Stimulated activated CD4-positive, alpha-beta T cell treated with anti-CD3 and anti-CD28 coated beads, TNF-alpha, amount 100 ng/mL, for 48 hours (primary cell): ENCODE measurements at places on chromosomes 2 and 18.

DNA sequence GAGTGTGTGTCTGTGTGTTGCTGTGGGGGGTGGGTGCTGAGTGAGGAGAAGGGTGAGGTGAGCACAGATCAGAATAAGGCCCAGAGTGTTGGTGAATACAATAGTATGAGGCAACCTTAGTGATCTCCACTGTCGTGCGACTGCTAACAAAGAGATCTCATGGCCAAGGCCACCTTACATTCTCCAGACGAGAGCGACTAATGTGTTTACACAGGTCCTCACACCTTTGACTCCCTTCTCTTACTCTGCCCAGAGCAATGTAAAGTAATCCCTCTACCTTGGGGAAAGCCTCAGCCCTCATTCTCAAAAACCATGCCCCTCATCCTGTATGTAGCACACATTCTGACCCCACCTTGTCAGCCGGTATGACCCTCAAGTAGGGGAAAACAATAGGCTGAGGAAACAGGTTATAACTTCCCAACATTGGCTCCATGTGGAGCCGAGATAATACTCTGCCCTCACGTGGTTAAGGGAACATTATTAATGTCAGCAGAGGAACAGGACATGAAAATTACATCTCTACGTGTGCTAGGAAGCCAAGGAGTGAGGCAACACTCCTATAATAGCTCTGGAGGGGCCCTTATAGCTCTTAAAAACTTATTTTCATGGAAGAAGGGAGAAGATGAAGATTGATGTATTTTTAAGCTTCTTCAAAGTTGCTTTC is 323.0 kb upstream of the NT5C1B start:
- no peak for DNase-seq

DNA sequence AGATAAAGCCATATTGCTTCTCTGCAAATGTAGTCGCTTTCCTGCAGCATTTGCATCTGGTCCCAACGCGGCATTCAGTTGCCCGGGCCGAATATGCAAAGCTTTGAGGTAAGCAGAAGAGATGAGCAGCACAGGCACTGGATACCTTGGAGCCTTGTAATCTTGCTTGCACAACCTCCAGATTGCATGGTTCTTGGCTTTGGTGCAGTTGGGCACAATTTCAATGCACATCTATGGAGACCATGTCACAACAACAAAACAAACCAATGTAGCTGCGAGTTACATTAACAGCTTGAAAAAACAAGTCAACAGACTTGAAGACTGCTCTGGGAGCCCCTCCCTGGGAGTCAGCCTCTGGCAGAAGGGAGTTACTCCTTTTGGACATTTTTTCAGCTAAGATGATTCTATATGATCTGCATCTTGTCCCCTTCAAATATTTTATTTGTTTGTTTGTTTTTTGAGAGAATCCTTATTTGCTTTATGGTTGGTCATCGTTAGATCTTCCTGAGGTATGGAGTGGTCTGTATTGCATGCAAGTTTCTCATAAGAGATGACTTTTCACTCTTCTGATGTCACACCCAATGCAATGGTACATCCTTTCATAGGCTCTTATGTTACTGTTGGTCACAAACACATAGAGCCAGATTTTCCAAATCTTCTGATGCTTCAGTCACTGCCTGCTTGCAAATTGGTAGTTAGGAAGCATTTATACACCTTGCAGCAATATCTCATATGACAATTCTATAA is 113.5 kb downstream of the EFEMP1 start:
- DNase-seq = no peak

DNA sequence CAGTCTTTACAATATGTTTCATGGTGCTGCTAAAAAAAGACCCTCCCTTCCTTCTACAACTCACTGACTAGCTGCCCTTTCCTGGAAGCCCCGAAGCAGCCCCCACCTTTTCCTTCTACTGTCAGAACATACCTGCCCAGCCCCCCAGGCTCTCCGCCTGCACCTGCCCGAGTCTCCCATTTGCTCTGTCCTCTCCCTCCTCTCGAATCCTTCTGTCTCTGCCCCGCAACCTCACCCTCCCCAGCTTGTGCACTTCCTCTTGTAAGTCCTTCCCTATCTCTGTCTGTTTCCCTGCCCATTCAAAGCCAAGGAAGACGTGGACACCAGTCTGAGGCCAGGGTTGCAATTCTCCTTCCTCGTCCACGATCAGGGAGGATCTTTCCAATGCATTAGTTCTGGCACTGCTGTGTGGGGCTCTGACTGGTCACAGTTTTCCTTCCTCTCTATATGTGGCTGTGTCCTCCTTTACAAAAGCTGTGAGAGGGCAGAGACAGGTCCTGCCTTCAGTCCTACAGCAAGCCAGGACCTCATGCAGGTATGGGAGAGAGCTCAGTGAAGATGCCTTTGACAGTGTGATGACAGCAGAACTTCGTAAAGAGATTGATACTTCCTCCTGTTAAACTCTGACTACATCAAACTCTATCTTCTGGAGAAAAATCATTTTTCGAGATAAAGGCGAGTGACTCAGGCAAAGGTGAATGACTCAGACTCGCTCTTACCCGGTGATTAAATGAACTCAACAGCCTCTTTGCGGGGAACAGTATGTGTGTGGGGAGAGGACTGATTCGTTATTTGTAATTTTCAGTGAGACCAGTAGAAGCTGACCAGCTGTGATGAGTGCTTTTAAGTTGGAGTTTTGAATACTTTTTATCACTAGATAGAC is 14.2 kb downstream of the TNFRSF11A start:
- DNase-seq = no peak

DNA sequence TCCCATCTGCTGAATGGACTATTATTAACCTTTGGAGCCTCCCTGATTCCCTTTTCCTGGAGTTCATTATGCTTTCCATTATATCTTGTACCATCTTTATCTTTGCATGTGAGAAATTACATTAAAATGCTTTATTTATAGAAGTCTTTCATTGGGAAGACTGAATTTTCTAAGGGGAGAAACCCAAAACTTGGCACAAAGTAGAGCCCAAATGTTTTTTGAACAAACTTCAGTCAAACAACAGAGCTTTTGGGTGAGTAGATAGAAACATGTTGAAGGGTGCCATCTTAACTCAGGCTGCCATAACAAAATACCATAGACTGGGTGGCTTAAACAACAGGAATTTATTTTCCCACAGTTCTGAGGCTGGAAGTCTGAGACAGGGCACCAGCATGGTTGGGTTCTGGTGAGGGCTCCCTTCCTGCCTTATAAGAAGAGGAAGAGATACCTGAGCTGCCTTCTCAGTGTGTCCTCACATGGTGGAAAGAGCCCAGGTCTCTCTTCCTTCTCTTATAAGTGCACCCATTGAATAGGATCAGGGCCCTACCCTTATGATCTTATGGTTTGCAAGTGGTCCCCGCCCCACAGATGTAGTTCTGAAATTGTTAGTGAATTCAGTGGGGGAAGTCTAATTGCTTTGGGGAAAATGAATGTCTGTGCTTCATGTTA is 19.2 kb downstream of the RALB start:
- no peak for DNase-seq

DNA sequence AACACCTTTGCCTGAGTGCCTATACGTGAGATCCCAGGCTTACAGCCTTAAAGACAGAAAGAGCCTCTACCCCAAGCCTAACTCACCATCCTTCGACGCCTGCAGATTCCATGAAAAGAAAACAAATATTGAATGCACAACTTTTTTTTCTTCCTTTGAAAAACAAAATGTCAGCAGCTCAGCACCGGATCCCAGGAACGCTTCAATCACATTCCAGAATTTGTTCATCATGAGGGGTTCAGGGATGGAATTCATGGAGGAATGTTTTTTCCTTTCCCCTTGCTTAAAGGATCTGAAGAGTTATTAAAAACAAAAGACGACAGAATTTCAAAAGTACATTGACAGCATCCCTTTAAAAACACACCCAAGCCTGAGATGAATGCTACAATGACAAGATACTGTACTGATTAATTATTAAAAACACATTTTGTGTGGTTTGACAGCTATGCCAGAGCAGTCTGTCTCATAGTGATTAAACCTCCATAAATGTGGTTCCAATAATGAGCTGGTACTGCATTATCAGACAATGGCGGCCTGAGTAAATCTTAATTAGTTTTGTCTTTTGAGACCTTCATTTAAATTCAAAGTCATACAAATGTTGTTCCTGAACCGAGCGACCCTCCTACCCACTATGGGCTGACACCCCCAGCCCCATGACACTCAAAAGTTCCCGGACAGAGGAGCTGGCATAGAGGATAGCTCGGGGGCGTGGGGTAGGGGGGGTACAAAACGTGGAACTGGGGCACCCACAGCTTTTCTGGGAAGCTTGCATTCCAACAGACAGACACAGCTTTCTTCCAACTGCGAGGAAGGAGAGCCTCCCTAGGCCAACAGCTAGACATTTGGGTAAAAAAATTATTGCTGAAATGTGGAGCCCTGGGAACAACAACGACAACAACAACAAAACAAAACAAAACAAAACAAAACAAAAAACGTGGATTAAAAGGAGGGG is 227.5 kb downstream of the TTC32 start:
- DNase-seq = no peak

DNA sequence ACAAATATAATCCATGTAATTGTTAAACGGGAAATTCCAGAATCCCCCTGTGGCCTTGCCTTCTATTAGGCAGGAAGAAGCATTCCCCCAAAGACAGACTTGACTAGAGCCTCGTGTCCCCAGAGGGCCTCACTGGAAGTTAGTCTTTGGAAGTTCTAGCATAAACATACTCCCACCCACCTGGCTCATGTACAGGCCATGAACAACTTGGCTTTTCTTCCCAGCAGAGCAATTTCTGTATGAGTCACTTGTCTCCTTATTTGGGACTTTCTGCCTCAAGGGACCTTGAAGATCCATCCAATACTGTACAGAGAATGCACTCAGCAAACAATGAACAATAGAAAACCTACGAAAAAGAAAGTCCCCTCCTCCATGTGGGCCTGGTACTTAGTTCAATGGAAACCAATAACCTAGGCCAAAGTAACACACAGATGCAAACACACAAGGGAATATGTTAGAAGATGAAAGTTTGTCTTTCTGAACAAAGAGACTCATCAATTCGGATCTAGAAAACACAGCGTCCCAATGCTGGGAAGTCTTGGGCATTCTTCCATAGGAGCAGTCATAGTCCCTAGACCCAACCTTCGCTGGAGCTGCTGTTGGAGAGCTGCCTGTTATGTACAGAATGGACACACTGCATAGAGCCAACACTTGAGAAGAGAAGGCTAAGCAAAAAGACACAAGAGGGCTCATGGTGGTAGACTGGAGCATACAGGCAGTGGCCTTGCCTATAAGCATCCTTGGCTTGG is 303.5 kb downstream of the HRH4 start:
- no peak for DNase-seq

DNA sequence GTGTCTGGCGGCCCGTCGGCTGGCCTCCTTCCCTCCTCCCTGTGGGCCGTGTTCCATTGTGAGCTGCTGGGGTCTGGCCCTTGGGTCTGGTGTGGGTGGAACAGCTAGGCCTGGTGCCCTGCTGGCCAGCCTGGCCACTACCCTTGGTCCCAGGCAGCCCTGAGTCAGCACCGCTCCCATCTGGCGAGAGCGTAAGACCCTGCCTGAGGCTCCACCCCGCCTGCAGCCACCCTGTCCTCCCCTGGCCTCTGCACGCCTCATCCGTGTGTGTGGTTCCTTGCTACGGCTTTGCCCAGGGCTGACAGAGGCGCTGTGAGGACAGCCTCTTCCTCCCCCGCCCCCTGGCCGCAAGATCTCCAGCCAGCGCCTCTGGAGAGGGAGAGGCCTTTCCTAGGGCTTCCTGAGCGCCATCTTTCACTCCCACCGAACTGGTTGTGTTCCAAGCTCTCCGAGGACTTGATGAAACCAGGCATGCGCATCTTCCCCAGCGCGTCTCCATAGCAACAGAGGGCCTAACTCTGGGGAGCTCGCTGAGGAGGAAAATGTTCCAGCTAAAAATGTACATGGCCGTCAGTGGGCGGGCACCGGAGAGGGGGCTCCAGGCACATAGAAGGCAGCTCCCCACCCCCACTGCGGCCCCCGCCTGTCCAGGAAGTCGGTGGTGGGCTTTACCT is 83.0 kb downstream of the STPG4 start:
- no peak for DNase-seq

DNA sequence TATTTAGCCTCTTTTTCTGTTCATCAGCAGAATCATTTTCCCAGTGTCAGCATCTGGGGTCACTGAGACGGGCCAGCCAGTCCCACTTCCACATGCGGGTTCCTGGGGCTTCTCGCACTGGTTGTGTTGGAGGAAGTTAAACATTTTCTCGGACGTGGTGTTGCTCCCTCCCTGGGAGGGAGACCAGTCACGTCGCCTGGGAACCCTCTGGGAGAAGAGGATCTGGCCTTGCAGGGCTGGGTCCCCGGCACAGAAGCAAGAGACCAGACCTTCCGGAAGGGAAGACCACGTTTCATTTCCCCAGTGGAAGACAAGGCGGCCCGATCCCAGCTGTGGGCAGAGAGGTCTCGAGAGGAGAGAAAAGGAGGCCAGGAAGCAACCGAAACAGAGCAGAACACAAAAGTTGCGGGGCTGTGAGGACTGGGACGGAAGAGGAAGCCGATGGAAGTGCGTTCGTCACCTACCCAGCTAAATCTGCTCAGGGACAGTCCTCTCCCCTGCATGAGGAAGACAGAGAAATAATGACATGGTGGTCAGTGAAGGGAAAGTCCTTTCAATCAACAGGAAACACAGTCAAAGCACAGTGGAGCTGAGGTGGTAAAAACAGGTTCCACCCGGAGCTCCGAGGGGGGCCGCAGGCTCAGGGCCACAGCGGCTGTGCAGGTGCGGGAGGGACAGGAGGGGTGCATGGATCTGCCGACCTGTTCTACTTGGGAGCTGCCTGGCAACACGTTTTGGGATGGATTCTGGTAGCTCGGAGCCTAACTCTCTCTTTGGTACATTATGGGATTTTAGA is 144.4 kb downstream of the MBP start:
- no peak for DNase-seq

- DNase-seq = no peak
Measured at GRCh38 chr2:121489911-121490583, 40.6 kb upstream of the RNU4ATAC start.

DNA sequence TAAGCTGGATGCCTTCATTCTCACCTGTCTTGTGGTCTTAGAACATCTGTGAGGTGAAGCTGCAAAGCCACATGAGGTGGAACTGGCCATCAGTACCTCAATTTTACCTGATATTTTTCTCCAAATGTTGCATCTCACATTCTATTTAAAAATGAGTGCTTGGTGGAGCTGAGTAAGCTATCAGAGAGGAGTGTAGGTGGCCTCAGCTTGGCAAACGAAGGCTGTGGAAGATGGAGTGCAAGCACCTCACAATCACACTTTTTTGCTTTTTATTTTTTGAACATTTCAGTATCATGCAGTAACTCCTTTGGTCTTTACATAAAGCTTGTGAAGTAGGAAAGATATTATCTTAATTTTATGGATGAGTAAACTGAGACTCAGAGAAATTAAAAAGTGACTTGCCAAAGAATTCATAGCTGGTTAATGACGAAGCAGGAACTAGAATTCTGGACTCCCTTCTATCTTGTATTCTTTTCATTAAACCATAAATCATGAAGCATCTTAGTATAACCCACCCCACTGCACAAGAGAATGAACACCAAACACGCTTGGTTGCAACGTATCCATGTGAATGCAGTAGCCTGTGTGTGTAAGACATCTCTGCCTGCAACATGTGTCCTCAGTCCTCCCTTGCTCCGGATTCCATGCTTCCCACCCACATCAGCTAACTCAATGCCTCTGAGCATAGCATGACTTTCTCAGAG is 27.2 kb downstream of the C2orf49 start:
- no peak for DNase-seq
